HFFc6 (cell line): ENCODE measurements at places on chromosomes 1 and 21.

GRCh38 chr1:2584686-2585317 lies 1.8 kb upstream of the PRXL2B start:
- DNase-seq, result no peak

DNA sequence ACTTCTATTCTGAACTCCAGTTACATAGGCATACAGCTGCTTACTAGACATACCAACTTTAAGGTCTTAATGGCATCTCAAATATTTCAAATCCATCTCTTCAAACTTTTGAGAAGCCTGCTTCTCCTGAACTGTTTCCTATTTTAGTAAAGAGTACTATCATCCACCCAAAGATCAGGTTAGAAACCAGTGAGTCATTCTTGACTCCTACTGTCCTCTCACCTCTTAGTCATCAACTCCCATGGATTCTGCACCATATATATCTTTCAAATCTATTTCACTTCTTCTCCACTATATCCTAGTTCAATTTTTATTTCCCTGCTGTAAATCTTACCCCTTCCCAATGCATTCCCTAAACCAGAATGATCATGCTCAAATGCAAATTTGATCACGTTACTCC lies 18.1 kb upstream of the BEND5 start:
- DNase-seq, result no peak

DNA sequence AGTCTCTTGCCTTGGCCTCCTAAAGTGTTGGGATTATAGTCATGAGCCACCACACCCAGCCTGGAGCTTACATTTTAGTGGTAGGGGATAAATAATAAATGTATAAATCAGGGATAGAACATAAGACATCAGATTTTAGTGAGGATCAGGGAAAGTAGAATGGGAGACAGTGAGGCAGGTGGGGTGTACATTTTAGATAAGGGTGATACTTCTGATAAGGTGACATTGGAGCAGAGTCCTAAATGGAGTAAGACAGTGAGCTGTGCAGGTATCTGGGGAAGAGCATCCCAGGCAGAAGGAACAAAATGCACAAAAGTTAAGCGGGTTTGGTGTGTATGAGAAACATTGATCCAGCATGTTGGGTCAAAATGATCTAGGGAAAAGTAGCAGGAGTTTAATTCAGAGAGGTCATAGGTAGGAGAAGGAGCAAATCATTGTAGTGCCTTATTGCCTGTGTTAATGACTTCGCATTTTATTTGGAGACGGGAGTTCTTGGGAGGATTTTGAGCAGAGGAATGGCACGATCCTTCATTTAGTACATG lies 11.1 kb downstream of the EPB41 start:
- no peak for DNase-seq

GRCh38 chr1:227077783-227078182 lies 137.7 kb downstream of the COQ8A start:
- DNase-seq, result no peak

DNA sequence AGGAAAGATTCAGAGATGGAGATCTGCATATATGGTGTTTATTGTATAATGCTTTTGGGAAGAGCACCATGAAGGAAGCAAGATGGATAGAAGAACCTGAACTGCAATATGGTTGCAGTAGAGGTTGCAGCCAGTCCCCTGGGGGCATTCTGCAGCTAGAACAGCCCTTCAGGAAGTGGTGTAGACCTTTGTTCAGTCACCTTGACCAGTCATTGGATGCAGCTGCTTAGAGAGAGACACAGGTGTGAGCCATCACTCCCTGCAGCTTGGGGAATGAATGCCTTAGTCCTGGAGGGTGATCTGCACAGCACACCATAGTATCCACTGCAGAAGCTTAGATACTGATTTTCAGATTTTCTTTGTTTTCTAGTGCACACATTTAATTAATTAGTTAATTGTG lies 42.3 kb downstream of the NEK7 start:
- DNase-seq, result no peak
